ENCODE measurements at places on chromosomes 2 and 18.
A peak's percentile ranks its signal among the peaks of the same experiment; 100 is the strongest.

DNA sequence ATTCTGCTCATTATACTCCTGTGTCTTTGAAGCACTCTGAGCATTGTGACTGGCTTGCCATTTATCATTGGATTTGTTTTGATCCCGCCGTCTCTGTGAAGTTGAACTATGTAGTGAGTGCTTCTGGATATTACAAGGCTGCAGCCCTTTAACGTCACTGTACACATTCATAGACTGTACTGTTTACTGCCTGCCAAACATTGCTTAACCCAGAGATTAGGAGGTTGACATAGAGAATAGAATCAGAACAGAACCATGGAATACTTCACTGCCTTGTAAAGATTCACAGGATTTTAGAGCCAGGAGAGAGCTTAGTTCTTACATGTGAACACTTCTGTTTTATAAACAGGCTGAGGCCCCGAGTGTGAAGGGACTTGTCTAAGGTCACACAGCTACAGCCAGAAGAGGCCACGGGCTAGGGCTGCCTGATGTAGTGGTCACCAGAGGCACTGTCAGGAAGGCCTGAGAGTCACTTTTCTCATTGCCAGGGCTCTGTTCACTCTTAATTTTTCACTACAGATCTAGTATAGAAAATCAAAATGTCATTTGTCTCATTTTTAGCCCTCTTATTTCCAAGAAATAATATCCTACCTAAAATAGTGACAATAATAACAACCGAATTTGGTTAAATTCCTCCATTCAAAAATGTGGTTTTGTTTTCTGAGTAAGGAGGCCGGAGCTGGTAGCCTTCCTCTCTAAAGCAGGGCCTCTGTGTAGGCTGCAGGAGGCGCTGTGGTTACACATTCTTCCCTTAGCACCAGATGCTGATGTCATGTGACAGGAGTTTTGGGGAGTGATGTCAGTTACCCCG, 87.9 kb downstream of the UGGT1 start:
- peak; percentile 34 for DNase-seq

- DNase-seq, result no peak
Observed at GRCh38 chr2:104793966-104794365, 59.9 kb upstream of the POU3F3 start.

DNA sequence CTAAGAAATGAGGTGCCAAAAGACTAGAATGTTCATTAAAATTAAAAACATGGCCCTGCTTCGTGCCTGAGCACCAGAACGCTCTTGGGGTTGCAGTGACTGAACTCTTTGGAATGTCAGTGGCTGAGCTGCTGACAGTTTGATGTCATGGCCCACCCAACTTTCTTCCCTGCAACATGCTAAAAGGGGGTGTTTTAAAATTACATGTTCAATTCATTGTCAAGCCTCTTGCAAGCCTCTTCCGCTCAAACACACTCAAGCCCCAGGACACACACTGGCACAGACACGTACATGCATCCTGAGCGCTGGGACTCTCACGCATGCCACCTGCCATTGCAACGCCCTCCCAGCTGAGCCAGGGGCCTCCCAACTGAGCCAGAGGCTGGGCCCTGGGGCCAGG, 12.6 kb downstream of the RUFY4 start:
- no peak for DNase-seq

- DNase-seq, result no peak
Observed at GRCh38 chr2:198116756-198117155, 312.4 kb downstream of the PLCL1 start.

DNA sequence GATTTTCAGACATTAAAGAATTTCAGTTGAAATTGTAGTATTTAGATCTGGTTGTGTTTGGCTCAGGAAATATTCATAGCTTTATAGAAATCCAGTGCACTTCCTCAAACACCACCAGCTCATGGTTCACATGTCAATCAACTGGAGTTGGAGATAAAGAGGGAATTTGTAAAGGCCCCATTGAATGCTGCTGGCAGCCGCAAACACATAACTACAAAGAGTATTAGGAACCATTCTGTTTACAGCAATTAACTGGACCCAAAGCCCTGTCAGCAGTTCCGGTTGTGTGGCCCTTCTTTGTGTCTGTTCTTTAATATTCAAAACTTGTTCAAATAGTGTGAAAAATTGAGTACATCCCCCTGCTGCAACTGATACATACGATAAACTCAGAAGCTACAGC, 107.4 kb upstream of the LRRTM4 start:
- DNase-seq, result no peak

DNA sequence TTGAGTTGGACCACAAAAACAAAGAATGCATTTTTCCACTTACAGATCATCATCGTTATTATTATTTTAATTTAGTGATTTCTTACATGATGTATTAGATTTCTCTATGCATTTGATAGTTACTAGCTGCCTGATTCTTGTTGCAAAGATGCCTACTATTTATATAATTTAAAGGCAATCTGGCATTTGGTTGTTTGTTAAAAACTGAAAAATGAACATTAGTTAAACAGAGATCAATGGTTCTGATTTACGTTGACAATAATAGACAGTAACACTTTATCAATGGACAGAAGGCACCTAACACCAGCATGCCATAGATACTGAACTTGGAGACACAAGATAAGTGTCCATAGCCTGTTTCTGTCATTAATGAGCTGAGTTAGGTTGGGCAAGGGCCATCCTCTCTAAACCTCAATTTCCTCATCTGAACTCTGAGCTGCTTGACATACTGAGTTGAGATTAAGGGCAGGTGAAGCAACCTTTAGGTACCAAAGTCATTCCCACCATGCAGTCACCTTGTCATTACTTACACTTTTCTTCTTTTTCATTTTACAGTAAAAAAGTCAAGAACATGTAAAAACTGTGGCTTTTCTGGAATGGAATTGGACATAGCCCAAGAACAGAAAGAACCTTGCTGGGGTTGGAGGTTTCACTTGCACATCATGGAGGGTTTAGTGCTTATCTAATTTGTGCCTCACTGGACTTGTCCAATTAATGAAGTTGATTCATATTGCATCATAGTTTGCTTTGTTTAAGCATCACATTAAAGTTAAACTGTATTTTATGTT, 3.1 kb downstream of the CCL20 start:
- DNase-seq, result no peak

GRCh38 chr2:228942856-228943255, 328.2 kb downstream of the PID1 start:
- no peak for DNase-seq

DNA sequence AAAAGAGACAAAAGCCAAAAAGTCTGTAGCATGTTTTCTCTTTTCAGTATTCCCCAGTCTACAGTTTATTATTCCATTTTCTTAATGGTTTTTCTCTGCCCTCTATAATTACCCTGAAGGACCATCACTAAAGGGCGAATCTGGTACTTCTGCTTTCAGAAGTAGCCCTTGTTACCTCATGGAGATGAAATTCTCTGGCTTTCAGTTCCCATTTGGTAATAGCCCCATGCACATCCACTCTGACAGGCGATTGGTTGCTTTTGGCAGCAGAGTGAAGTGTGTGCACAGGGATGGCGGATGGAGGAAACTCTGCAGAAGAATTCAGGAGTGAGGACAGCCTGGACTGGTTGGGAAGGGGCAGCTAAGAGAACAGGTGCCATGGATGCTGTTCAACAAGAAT, 66.3 kb upstream of the NABP1 start:
- peak; percentile 63 for DNase-seq
